ENCODE measurements at places on chromosomes 7 and 10. TPM values are rescaled to one million over a fixed set of nuclear protein-coding genes. Genes with fewer than 3 reads are reported as not detected.
A peak's percentile ranks its signal among the peaks of the same experiment; 100 is the strongest.

Gene BZW2
- 68.8 TPM for total RNA-seq

Gene CYP2C8
- total RNA-seq, result 0.16 TPM

Gene RBM20
- total RNA-seq, result 0.48 TPM

Gene SPDYE2
- not detected for total RNA-seq

Gene MKRN1
- total RNA-seq, result 96.2 TPM

Gene GPRIN2
- 5.9 TPM for total RNA-seq

Gene NRP1
- total RNA-seq, result 74.7 TPM

DNA sequence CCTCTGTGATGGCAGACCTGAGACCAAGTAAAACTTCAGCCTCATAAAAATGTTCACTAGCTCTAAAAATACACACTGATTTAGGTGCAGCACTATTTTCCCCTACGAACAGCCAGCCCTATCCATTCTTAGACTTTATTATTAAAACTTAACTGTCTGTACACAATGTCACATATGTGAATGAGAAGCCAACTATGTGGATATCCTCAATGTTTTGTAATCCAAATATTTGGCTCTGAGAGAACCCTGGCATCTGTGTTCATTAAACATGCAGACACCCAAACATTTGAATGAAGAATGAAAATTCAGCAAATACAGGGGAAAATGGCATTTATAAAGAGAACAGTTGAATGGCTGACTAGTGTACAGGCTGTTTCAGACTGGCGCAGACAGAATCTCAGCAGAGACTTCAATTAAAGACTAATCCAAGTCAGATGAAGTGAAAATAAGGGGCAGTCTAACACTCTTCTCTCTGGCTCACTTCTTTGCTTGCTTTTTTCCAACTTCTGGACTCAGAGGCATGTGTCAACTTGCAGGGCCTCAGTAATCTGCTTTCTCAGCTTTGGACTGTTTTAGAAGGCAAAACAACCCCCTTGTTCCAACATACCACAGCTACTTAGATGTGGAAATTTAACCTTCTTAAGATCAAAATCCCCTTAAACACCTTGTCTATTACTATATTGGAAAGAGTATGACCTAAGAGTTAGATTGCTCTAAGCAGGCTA is 47.4 kb upstream of the FAM180A start:
- no peaks in the 10 kb centered on the region for H3K27me3 ChIP-seq
- H3K27ac ChIP-seq, result peak overlapping the region; percentile 81
- DNase-seq, result peak; percentile 43
- no peaks in the 10 kb centered on the region for H3K4me1 ChIP-seq
- no peaks in the 10 kb centered on the region for H3K36me3 ChIP-seq

DNA sequence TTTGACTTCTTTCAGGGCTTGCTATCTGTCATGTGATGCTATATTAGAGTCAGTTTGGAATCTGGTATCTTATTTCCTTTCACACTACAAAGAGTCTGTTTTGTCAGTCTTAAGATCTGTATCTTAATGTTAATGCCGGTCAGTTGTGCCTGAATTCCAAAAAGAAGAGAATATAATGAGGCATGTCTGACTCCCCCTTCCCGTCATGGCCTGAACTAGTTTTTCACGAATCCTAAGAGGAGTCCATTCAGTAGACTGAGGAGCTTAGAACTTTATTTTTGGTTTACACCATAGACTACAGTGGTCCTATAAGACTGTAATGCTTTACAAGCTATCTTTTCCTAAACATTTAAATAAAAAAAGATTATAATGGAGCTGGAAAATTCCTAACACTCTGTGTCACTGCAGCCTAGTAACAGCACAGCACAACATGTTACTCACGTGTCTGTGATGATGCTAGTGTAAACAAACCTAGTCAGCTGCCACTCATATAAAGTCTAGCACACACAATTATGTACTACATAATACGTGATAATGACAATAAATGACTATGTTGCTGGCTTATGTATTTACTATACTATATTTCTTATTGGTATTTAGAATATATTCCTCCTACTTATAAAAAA is 50.6 kb downstream of the VPS41 start:
- no peaks in the 10 kb centered on the region for H3K4me1 ChIP-seq
- no peaks in the 10 kb centered on the region for H3K36me3 ChIP-seq
- H3K27ac ChIP-seq, result no peak overlapping the region
- no peak overlapping the region for H3K4me3 ChIP-seq
- no peak for DNase-seq

DNA sequence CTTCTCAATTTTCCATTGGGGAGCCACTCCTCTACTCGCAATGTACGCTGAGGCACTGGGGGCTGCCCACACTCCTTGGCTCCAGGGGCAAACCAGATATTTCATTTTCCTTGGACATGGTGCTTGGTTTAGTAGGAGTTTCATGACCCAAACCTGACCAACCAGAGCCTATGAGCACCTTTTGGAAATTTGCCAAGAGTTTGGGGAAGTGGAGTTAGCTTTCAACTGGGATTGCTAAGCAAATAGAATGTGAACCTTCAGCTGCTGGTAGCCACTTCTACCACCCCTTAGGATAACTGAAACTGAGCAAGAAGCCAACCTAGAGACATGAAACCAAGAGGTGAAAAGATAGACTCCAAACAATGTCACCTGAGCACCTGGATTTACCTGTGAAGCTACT is 74.9 kb upstream of the COL13A1 start:
- DNase-seq, result no peak
- H3K27me3 ChIP-seq, result no peaks in the 10 kb centered on the region
- no peak overlapping the region for H3K4me3 ChIP-seq
- no peaks in the 10 kb centered on the region for H3K36me3 ChIP-seq
- no peaks in the 10 kb centered on the region for H3K4me1 ChIP-seq
- no peak overlapping the region for H3K27ac ChIP-seq

DNA sequence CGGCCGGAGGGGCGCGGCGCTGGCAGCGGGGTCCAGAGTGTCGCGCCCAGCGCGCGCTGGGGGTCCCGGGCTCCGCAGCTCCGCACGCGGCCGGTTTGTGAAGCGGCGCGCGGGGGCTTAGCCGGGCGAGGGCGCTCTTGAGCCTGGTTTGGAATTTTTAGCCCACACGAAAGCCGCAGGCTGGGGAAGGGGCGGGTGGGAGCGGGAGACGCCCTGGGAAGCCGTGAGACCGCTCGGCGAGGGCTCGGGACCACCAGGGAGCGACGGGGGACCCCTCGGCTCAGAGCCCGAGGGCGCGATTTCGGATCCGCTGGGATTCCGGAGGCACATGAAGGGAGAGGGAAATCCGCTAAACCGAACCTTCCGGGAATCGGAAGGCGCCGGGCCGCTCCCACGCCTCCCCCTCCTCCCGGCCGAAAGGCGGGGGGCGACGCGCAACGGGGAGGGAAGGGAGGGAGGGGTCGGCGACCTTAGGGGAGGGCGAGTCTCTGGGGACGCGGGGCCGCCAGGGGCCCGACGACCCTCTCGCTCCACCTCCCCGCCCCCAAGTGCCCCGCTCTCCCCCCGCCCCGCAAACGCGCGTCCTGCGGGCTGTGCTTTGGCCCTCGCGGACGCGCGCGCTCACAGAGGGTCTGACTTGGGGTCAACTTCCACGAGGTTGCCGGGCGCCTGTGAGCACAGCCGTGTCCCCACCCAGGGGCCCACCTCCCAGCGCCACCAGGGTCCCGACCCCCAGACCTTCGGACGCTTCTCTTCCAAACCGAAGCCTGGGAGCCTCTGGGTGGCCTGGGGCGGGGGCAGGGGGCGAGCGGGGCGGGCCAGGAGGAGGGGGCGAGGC is 5.1 kb upstream of the ELFN1 start:
- H3K27ac ChIP-seq, result no peak overlapping the region
- peaks cover 70% of the 10 kb centered on the region for H3K27me3 ChIP-seq
- DNase-seq, result peak; percentile 52
- H3K4me3 ChIP-seq, result peak overlapping the region; percentile 52

GRCh38 chr7:154330318-154330717 is 278.1 kb downstream of the DPP6 start:
- no peaks in the 10 kb centered on the region for H3K4me1 ChIP-seq
- H3K27ac ChIP-seq, result no peak overlapping the region
- H3K4me3 ChIP-seq, result no peak overlapping the region
- no peaks in the 10 kb centered on the region for H3K27me3 ChIP-seq
- no peaks in the 10 kb centered on the region for H3K36me3 ChIP-seq

DNA sequence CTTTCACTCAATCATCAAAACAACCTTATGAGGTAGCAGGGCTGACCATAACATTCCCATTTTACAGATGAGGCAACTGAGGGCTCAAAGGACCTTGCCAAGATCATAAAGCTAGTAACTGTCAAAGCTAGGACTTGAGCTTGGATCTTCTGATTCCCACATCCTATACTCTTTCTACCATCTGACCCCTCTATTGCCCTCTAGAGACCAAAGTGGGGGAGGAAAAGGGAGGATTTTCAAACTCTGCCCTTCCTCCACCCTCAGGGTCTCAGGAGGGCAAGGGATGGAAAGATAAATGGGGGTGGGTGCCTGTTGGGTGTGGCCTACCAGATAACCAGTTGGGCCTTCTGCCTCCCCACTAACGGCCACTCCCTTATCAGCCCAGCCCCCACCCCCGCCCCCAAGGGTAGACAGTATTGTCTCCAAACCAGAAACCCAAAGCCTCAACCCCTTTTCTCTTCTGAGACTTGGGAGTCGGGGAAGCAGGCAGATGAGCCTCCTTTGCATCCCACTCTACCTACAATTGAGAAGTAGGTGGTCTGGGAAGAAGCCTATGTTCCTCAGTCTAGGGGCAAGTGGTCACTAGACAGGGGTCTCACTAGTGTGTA is 7.9 kb downstream of the LDB1 start:
- H3K36me3 ChIP-seq, result peaks cover 30% of the 10 kb centered on the region
- no peak overlapping the region for H3K4me3 ChIP-seq
- peak overlapping the region; percentile 98 for H3K27ac ChIP-seq
- H3K27me3 ChIP-seq, result no peaks in the 10 kb centered on the region

GRCh38 chr10:107649249-107649648 is 484.7 kb upstream of the SORCS1 start:
- H3K36me3 ChIP-seq, result no peaks in the 10 kb centered on the region
- no peaks in the 10 kb centered on the region for H3K4me1 ChIP-seq
- H3K4me3 ChIP-seq, result no peak overlapping the region

- no peak overlapping the region for H3K27ac ChIP-seq
- no peak for DNase-seq
- H3K27me3 ChIP-seq, result no peaks in the 10 kb centered on the region
- no peaks in the 10 kb centered on the region for H3K36me3 ChIP-seq
These were observed 12.6 kb upstream of the SH2B2 start for GRCh38 chr7:102273749-102274712.

GRCh38 chr10:30671026-30671616 is 41.6 kb upstream of the LYZL2 start:
- H3K36me3 ChIP-seq, result no peaks in the 10 kb centered on the region
- H3K27me3 ChIP-seq, result no peaks in the 10 kb centered on the region
- no peak for DNase-seq
- peak overlapping the region; percentile 17 for H3K4me3 ChIP-seq
- H3K27ac ChIP-seq, result no peak overlapping the region
- H3K4me1 ChIP-seq, result no peaks in the 10 kb centered on the region

DNA sequence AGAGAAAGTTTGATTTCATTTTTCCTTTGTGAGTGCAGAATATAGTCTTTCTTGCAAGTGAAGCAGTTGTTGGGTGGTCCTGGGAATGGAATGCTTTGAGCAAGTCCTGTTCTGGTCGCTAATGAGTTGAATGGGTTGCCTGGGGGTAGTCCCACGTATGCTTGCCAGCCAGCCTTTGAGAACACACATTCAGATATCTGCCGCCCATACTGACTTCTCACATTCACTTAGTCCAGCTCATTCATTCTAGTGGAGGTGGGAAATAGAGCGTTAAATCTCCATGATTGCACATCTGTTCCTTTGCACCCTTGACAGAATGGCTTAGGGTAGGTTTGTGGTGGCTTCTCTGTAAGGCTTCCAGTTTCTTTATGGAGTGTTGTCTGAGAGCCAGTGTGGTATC is 256.6 kb downstream of the SORCS3 start:
- no peak for DNase-seq
- no peaks in the 10 kb centered on the region for H3K4me1 ChIP-seq
- H3K27me3 ChIP-seq, result no peaks in the 10 kb centered on the region
- no peaks in the 10 kb centered on the region for H3K36me3 ChIP-seq
- H3K4me3 ChIP-seq, result no peak overlapping the region

DNA sequence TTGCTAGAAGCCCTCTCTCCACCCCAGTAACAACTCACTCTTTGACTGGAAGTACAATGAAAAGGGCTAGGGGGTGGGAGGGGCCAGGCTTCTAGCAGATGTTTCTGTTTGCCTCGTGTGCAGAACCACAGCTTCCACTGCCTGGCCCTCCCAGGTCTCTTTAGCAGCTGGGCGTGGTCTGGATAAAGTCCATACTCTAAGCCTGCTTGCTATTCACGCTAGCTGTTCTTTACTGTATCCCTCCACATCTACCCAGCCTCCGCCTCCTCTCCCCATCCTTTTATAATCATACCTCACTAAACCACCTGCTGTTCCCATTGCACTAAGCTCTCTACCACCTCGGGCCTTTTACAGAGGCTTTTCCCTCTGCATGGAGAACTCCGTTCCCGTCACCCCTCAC is 288.8 kb downstream of the CAMK1D start:
- no peaks in the 10 kb centered on the region for H3K4me1 ChIP-seq
- H3K27me3 ChIP-seq, result no peaks in the 10 kb centered on the region
- no peaks in the 10 kb centered on the region for H3K36me3 ChIP-seq
- no peak overlapping the region for H3K4me3 ChIP-seq
- H3K27ac ChIP-seq, result no peak overlapping the region
- DNase-seq, result no peak

DNA sequence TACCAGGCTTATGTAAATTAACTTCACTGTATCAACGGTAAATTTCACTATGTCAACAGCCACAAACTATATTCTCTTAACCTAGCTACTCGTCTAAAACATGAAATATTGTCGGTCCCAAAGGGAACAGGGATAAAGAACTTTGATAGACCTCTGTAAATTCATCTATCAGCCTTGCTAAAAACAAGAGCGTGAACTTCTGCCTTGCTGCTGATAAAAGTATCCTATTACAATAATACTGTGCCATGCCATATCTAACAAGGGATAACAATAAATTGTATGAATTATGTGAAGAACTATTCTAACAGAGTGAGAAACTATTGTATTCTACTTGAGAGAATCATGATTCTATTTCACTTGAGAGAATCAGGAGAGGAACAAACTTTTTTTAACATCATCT is 117.2 kb downstream of the CNOT4 start:
- no peaks in the 10 kb centered on the region for H3K36me3 ChIP-seq
- no peaks in the 10 kb centered on the region for H3K4me1 ChIP-seq
- H3K4me3 ChIP-seq, result no peak overlapping the region
- no peak overlapping the region for H3K27ac ChIP-seq
- DNase-seq, result no peak
- no peaks in the 10 kb centered on the region for H3K27me3 ChIP-seq

DNA sequence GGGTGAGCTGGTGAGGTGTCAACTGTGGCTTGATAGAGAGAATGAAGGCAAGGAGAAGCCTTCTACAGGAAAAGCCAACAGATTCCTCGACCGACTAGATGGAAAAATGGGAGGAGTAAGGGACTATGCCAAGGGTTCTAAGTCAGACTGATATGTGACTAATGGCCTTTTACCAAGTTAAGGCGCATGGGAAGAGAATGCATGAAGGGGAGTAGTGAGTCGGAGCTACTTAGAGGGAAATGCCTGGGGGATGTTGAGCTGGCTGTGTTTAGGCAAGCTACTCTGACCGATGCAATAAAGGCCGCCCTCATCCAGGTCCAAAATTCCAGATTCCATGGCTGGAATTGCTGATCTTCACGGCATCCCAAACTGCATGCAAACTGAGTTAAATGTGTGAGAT is 48.2 kb downstream of the APBB1IP start:
- H3K27me3 ChIP-seq, result no peaks in the 10 kb centered on the region
- no peaks in the 10 kb centered on the region for H3K4me1 ChIP-seq
- no peak for DNase-seq
- H3K36me3 ChIP-seq, result no peaks in the 10 kb centered on the region
- peak overlapping the region; percentile 8 for H3K27ac ChIP-seq

- no peaks in the 10 kb centered on the region for H3K4me1 ChIP-seq
- peak overlapping the region; percentile 60 for H3K27ac ChIP-seq
- H3K4me3 ChIP-seq, result no peak overlapping the region
- no peaks in the 10 kb centered on the region for H3K36me3 ChIP-seq
- no peaks in the 10 kb centered on the region for H3K27me3 ChIP-seq
- no peak for DNase-seq
These were observed 169.2 kb downstream of the PRKCQ start for GRCh38 chr10:6410830-6411229.

All from breast epithelium (tissue), 4 donors.